ENCODE measurements at places on chromosomes 3 and 15. TPM values are rescaled to one million over a fixed set of nuclear protein-coding genes. Genes with fewer than 3 reads are reported as not detected.

- DNase-seq, result no peak
These were observed 19.5 kb upstream of the PXYLP1 start for GRCh38 chr3:141212101-141212500.

GRCh38 chr3:149512073-149512782 lies 37.7 kb downstream of the TM4SF4 start:
- peak; percentile 88 for DNase-seq

The SH3GL3 gene
- polyA plus RNA-seq, result 1.5 TPM

The LIPC gene
- 0.23 TPM for polyA plus RNA-seq

Data from stomach (tissue), 19 donors.